ENCODE measurements at places on chromosomes 2 and 18.

GRCh38 chr2:176186024-176186423 is 2.4 kb upstream of the HOXD1 start:
- no peak for DNase-seq

DNA sequence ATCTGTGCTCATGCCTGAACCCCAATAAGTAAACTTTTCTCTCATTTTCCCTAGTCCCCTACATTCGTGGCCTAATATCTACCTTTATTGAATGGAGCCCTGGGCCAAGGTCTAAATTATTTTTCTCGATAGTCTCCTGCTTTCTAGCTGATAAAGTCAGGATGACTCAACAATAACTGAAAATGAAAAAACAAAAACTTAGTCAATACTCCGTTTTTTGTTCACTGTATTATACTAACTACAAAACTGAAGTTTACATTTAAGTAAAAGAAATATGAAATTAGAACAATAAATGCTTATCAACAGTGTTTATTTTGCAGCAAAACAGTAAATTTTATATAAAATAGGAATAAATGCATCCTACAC is 32.2 kb downstream of the AOX1 start:
- DNase-seq = no peak

GRCh38 chr2:100009743-100010142 is 132.6 kb downstream of the AFF3 start:
- no peak for DNase-seq

DNA sequence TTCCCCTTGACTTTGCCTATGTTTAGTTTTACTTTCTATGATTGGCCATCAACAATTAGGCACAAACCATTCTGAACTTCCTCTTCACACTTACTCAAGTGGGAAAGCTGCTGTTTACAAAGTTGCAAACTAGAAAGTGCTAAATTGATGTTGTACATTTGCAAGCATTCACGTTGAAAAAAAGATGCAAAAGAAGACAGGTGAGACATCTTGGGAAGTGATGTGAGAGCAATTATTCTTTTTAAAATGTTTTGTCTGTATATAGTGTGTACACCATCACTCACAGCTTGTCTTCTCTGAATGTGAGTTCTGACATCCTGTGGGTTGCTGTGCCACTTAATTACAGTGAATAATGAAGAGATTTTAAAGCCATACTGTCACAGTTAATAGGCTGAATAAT is 874.1 kb upstream of the LRATD1 start:
- peak; percentile 3 for DNase-seq

DNA sequence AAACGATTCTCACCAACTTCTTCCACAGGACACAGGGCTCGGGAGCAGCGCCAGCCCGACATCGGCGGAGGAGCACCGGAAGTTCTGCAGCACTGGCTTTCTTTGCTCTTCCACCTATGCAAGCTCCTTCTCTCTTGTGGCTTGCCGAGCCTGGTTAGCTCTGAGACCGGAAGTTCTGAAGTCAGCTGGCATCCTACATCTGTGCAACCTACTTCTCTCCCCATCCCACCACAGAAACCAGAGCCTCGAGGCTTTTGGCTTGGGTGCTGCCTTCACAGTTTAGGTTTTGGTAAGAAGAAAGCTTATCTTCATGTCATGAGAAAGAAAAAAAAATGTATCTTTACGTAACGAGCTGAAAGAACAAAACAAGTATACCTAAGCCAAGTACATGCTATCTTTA is 111.7 kb downstream of the ANKRD44 start:
- DNase-seq = no peak

DNA sequence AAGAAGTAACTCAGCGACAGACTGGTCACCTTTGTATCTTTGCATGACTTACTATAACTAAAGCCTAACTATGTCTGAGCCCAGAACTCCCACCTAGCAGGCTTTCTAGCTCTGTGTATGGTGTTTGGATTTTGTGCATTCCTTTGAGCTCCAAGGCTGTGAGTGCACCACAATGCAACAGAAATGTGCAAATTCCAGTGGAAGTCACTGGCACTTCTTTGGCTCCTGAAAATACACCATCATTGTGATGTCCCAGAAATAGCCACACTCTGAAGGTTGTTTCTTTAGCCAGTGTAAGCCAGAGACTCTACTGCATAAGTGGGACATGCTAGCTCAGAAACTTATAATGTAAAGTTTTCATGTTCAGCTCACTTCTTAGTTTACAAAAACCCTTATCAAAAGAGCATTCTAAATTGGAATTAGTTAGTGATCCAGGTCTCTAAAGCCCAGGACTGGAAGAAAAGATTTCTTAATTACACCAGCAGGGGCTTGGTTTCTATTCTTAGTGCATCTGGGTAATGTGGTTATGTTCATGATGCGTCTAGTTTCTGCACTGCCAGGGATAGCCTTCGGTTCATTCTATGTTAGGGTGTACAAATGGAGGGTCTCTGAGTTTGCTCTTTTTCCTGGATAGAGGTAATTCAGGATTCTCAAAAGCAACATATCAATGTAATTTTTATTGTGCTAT is 1239.5 kb upstream of the ZEB2 start:
- no peak for DNase-seq

GRCh38 chr18:26435415-26436095 is 112.8 kb downstream of the KCTD1 start:
- DNase-seq = no peak

- DNase-seq = no peak
These were observed 21.2 kb upstream of the SLC14A1 start for GRCh38 chr18:45702708-45703265.

- no peak for DNase-seq
These were observed 10.6 kb downstream of the CFLAR start for GRCh38 chr2:201126308-201127151.

DNA sequence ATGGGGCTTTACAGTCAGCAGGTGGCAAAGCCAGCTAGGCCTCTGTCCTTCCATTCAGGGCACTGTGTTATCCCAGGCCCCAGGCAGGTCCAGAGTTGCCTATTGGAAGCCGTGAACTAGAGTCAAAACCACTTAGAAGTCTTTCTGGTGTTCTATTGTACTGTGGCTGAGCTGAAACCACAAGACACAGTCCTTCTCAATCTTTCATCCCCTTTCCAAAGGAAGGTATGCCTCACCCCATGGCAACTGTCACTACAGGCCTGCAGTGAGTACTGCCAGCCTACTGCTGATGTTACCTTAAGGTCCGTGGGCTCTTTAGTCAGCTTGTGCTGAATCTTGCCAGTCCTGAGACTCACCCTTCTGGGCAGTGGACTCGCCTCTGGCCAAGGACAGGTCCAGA is 181.6 kb downstream of the GULP1 start:
- no peak for DNase-seq

GRCh38 chr18:57533006-57533867 is 53.3 kb downstream of the FECH start:
- no peak for DNase-seq

GRCh38 chr2:153871231-153872221 is at the start of gene GALNT13:
GALNT13 (plus strand) TSS chr2:153871922.
- DNase-seq = peak; percentile 93

GRCh38 chr18:78981989-78982620 is 2.5 kb downstream of the SALL3 start:
- peak; percentile 61 for DNase-seq

GRCh38 chr2:76501641-76502040 is 790.9 kb upstream of the GCFC2 start:
- DNase-seq = no peak

DNA sequence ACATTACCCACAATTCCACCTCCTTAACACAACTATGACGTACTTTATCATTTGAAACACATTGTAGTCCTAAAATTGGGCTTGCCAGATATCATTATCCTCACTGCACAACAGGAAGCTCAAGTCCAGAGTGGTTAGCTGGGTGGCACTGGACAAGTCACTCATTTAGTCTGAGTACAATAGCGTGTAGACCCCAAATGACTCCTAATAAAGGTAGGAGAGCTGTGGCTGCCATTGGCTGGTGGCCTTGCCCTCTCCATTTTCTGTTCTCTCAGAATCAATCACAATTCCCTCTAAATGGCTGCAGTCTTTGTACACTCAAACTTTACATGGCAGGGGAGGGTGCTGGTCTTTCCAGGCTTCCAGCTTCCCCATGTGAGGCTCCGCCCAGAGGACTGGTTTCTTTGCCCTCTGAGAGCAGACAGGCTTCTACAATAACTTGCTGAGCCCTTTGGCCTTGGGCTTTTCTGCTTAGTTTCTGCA is 11.7 kb downstream of the PSTPIP2 start:
- DNase-seq = no peak

DNA sequence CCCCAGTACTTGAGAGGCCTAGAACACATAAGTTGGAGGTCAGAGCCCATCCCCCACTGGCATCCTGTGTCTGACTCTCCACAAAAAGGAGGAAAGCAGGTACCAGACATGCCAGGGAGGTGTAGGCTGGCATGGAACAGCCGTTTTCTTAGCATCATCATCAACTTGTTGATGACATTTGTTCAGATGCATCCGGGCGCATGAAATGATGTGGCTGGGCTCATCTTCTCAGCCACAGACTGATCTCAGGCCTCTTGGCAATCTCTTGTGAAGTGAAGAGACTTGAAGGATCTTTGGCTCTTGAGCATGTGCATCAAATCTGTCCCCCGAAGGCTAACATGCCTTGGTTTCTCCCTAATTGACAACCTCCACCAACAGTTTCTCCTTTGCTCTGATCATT is 243.3 kb downstream of the TSN start:
- no peak for DNase-seq

DNA sequence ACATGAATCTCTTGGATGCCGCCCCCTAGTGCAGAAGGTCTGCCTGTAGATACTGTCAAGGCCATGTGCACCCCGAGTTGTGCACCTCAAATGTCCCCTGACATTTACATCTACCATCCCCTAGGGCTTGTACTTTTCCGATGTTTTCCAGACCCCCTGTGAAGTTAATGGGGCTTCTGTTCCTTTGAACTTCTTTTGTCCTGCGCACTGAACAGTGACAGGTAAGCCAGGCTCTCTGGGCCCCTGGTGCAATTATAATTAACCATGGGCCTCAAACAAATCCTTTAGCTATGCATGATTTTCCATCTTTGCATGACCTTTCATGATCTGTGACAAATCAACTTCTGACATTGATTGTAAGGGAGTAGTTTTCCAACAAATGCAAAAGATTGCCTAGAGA is 158.4 kb downstream of the FHOD3 start:
- DNase-seq = no peak

DNA sequence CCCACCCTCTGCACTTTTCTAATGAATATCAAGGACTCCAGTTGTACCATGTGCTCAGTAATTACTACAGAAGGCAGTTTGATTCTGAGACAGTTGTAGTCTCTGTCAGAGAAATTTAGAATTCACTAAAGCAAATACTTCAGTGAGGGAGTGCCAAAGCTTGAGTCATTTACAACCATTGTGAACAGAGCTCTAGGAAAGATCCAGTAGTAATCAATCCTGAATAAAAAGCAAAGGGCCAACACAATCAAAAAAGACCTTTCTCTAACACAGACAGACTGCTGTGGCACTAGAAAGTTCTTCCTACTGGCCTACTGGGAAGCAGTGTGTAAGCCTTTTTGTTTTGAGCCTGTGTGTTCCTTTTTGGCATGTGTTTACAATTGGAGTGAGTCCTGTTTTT is 135.6 kb upstream of the UNC80 start:
- DNase-seq = peak; percentile 72

DNA sequence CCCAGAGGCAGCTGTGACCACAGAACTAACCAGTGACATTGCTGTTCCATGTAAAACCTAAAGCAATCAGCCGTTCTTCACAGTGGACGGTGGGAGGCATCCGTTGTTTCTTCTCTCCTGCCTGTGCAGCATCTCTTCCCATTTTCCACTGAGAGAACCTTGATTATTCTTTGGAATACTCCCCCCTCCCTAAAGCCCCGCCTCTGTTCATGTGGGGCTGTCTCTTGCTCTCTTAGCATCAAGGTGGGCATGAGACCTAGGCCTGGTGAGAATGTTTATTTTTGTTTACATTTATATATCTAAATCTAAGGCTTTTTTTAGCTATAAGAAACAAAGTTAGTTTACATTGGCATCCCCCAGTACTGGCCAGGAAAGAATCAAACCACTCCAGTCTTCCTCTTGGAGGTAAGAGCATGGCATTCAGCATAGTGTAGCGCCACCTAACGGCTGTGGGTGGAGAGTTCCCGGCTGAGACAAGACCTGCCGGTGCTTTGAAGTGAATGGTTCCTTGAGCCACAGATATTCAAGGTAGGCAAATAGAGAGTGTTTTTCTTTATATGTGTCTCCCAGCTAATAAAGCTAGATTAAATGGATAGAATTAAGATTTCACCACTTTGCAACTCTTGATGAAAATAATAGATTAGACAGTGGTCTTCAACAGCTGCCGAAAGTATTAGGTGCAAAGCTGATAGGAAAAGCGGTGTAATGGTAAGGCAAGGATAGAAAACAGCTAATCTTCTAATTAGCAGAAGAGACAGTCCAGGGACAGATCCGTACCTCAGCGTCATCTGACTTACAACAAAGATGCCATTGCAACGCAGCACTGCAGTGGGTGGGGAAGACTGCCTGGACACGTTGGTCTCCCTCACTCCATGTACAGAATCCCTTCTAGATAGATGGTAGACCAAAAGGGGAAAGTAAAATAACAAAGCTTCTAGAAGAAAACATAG is 219.6 kb upstream of the RAB12 start:
- DNase-seq = peak; percentile 74

DNA sequence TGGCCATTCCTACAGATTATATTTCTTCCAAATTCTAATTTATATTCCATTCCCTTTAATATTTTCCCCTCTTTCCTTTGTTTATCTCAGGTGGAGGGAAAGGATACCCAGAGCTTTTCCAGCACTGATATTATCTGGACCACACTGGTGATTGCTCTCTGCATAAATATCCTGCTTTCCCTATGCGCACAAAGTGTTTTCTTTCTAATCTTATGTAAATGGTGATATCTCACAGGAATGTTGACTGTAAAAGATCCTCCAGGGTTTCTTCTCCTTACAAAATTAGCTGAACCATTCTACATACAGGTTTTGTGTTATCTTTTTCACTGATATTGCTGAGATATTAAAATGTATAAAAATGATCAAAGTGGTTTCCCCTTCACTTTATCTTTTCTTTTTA is 59.1 kb upstream of the GALNT13 start:
- no peak for DNase-seq

GRCh38 chr2:236934166-236934565 is 151.5 kb upstream of the COPS8 start:
- DNase-seq = no peak

DNA sequence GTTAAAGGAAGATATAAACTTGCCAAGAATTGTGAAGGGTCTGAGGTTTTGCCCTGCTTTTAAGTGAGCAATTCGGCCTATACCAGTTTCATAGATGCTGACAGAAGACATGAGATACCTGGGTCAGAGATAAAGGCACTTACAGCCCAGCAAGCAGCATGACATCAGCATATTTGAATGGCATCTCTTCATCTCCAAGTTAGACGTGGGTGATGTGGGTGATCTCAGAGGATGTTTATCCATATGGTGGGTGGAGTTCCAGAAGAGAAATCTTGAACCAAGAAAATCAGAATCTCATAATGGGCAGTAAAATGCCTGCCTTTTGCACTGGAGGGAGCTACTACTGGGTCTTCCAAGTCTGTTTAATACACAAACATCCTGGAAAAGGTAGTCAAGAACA is 44.7 kb downstream of the GYPC start:
- no peak for DNase-seq

DNA sequence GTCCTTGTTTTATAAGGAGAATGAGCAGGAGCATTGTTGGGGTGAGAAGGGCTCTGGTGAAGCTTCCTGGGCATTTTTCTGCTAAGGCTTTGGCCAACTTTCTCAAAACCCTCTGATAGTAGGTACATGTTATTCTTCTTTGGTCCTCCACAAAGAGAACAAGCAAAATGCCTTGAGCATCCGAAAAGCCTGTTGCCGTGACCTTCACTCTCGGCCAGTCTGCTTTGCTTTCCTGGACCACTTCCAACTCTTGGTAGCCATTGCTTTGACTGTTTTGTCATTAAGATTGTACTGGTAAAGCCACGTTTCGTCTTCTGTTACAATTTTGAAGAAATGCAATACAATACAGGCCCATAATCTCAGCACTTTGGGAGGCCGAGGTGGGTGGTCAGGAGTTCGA is 27.4 kb upstream of the ALLC start:
- no peak for DNase-seq

Data from brain (organoid and tissue), 16 donors.